Non-pigmented ciliary epithelial cell (primary cell): ENCODE measurements at places on chromosomes 3 and 15.

- no peak for DNase-seq
These were observed 15.7 kb downstream of the TSC22D2 start for GRCh38 chr3:150423761-150424160.

- DNase-seq = peak; percentile 76
These were observed 13.6 kb downstream of the SCN11A start for GRCh38 chr3:39038165-39038564.

DNA sequence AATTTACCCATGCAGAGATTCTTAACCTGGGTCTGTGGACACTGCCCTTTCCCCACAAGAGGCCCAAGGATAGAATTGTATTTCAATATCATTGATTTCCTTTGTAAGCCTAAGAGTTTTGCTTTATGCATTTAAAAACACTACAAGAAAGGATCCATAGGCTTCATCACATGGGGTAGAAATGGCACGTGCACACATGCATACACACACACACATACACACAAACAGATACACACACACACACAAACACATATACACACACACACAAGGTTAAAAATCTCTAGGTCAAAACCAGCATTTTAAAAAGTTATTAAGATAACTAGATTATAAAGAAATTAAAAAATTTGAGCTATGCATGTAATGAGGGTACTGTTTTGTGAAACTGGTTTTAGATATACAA, 35.5 kb upstream of the CD47 start:
- DNase-seq = no peak

- DNase-seq = no peak
These were observed 1.2 kb upstream of the IL1RAP start for GRCh38 chr3:190512666-190513065.

DNA sequence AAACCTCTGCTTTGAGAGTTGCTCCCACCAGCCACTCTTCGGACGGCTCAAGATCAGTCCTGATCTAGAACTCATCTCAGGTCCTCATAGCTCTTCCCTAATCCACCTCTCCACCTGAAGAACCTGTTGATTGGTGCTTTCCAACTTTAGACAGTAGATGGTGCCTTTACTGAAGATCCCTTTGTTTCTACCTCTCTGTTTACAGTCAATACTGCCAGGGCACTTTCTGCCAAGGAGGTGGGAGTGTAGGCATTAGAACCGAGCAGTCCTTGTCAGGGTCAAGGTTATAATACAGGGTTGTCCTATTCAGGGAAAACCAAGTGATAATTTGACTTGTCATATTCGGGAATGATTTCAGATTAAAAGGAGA, 1.2 kb downstream of the CGNL1 start:
- DNase-seq = no peak

DNA sequence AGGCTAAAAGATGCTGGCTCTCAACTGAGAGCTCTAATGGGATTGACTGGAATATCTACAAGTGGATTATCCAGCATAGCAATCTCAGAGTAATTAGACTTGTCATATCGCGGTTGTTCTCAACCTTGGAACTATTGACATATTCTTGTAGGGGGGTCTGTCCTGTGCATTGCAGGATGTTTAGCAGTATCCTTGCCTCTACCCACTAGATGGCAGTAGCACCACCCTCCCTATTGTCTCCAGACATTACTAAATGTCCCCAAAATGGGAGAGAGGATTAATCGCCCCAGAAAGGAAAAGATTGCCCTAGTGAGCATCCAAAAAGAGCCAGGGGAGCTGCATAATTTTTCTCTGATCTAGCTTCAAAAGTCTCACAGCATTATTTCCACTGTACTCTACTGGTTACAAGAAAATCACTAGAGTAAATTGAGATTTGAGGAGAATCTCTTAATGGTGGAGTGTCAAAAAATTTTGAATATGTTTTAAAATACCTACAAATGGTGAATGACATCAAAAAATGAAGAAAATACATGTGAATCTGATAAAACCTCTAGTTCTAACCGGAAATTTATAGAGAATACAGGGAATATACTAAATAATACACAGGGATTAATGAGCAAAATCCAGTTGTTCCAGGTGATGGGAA, 388.2 kb upstream of the AGTR1 start:
- DNase-seq = no peak
